ENCODE measurements at places on chromosomes 16 and 17.

DNA sequence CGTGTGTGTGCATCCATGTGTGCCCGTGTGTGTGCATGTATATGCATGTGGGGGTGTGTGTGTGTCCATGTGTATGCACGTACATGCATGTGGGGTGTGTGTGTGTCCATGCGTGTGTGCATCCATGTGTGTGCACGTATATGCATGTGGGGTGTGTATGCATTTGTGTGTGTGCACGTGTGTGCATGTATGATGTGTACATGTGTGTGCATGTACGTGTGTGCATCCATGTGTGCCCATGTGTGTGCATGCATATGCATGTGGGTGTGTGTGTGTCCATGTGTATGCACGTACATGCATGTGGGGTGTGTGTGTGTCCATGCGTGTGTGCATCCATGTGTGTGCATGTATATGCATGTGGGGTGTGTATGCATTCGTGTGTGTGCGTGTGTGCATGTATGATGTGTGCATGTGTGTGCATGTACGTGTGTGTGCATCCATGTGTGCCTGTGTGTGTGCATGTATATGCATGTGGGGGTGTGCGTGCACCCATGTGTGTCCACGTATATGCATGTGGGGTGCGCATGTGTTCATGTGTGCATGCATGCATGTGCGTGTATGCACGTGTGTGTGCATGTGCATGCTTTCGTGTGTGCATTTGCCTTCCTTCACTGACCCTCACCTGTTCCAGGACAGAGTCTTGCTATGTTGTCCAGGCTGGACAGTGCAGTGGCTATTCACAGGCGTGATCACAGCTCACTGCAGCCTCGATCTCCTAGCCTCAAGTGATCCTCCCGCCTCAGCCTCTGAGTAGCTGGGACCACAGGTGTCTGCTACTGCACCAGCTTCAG lies 129.6 kb upstream of the TNRC6C start:
- no peak for DNase-seq

DNA sequence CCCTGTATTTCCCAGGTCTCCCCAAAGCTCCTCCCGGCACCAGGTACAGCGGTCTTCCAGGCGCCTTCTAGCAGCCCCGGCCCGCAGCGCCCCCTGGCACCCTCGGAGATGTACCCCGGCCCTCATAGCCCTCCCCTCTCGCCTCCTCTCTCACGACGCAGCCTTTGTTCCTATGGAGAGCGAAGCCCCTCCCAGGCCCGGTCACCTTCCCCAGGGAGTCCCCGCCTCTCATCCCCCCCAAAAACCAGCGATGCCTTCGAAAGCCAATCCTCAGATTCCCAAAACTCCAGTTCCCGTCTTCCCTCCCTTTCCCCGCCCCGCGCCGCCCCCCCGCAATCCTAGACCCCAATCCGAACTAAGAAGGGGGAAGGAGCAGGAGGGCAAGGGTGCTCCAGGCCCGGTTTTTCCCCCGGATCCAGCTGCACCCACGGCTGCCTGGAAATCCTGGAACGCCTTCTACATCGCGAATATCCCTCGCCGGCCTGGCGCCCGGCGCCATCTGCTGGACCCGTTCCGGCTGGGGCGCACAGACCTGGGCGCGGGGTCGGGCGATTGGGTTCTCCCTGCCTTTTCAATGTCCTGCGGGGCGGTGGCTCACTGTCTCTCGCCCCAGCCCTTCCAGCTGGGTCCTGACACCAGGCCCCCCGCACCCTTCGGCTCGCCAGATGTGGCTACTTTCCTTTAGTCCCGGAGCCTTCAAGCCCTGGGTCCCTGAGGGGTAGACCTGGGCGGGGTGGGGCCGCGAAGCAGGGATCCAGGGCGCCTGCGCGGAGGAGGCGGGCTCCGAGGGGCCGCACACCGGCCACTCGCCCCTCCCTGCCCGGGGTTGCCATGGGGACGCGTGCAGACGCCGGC lies at the start of gene DNAH2:
DNAH2 (plus strand) TSS at position 844 of the 855 bp plus-strand sequence. CDS start 1,991 bp downstream, outside the sequence.
- DNase-seq: peak; percentile 70

DNA sequence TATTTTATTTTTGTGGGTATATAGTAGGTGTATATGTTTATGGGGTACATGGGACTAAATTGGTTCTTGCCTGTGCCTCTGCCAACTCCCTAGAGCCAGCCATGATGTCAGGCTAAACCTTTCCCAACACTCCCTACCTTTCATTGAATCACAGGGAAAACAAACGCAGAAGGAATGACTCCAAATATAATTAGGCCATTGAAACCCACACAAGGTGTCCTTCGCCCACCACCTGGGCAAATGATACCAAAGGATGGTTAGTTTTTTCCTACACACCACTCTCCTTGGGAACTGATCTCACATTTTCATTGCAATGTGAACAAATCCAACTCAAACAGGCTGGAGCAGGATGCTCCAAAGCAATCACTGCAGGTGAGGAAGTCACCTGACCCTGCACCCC lies 27.5 kb downstream of the WSB1 start:
- no peak for DNase-seq

DNA sequence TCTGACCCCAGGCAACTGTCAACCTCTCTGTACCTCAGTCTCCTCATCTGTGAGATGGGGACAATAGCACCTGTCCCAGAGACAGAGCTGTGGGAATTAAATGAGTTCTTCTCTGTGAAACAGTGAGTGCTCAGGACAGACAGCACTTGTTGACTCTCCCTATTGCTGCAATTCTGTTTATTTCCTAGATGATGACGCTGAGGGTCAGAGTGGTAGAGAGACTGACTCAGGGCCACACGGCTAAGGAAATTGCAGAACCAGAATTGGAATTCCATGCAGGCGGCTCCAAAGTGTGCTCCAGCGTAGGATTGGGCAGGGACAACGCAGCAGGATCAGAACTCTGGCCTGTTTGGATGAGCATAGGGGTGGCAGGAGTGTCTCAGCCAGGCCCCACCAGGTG lies 302.2 kb downstream of the C16orf95 start:
- DNase-seq: peak; percentile 34

GRCh38 chr16:16075488-16076422 lies 126.3 kb downstream of the ABCC1 start:
- DNase-seq: peak; percentile 95

GRCh38 chr17:79023886-79024771 lies at the start of gene C1QTNF1:
C1QTNF1 (plus strand) TSS chr17:79024169; CDS start chr17:79043969, 19,800 bp downstream.
- peak; percentile 55 for DNase-seq

- DNase-seq: no peak
These were observed 16.4 kb upstream of the KDM6B start for GRCh38 chr17:7817643-7817964.

- DNase-seq: no peak
These were observed 5.5 kb upstream of the CACNG5 start for GRCh38 chr17:66829386-66829864.

DNA sequence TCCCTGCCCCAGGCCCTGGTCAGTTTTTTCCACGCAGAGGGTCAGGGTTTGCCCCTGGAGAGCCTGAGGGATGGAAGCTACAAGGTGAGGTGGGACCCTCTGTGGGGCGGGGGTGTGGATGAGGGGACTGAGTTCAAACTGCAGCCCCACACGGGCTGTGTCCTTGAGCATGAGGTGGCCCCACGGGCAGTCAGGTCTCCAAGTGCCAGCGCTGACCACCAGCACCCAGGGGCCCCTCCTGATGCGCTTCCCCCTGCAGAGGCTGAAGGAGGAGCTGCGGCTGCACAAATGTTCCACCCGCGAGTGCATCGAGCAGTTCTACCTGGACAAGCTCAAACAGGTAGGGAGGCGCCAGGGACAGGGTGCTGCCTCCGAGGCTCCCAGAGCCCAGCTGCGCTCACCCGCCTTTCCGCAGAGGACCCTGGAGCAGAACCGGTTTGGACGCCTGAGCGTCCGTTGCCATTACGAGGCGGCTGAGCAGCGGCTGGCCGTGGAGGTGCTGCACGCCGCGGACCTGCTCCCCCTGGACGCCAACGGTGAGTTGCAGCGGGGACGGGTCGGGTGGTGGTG lies 4.3 kb downstream of the TSR3 start:
- DNase-seq: no peak

- DNase-seq: no peak
These were observed 4.6 kb upstream of the GAN start for GRCh38 chr16:81310045-81310644.

GRCh38 chr16:69443927-69444631 lies 19.7 kb downstream of the CYB5B start:
- peak; percentile 68 for DNase-seq

DNA sequence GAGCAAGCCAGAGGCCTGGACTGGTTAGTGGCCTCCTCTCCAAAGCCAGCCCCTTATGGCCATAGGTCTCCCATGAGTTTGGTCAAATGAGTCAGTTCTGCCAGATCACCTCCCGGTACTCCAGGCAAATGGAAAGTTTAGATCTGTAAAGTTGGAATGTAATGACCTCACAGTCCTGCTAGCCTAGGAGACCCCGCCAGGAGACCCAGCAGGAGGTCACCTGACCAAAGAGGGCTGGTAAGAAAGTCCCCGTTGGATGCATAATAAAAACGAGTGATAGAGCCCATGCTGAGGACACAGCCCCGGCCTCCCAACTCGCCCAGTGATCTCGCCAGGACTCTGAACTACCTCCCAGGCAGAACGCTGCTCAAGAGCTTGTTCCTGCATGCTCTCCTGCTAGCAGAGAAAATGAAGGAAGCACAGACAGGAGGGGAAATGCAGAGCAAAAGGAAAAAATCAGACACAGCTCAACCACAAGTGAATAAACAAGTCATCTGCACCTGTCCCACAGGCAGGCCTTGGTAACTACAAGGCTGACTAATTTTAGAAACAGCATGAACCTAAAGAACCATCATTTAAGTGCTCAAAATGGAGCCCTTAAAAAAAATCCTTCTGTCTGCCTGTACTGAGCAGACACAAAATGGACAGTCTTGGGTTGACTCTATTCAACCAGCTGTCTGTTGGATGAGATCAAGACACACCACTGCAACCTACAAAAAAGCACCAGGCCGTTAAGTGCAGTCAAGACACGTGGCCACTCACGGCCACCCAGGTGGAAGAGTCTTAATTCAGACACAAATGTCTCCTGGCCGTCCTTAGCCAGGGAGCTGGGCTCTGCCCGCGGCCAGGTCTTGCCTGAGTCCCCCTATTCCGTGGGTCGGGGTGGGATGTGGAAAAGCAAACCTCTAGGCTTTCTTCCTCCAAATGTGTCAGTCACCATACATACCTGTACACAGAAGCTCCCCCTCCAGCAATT lies 9.2 kb downstream of the CDIP1 start:
- no peak for DNase-seq

DNA sequence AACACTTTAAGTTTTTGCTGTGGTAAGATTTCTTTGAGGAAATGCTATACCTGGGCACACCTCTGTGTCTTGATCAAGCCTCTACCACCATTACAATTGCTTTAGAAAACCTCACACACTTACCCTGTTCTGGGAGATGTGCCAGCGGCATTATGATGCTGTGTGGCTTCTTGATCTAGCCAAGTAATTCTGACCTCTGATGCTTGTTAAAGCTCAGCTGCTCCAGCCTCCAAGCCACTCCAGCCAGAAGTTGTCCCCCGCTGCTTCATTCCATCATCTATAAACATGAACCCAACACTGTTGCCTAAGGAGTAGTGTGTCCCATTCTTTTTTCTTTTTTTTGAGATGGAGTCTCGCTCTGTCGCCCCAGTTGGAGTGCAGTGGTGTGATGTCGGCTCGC lies 60.1 kb downstream of the CYLD start:
- no peak for DNase-seq

DNA sequence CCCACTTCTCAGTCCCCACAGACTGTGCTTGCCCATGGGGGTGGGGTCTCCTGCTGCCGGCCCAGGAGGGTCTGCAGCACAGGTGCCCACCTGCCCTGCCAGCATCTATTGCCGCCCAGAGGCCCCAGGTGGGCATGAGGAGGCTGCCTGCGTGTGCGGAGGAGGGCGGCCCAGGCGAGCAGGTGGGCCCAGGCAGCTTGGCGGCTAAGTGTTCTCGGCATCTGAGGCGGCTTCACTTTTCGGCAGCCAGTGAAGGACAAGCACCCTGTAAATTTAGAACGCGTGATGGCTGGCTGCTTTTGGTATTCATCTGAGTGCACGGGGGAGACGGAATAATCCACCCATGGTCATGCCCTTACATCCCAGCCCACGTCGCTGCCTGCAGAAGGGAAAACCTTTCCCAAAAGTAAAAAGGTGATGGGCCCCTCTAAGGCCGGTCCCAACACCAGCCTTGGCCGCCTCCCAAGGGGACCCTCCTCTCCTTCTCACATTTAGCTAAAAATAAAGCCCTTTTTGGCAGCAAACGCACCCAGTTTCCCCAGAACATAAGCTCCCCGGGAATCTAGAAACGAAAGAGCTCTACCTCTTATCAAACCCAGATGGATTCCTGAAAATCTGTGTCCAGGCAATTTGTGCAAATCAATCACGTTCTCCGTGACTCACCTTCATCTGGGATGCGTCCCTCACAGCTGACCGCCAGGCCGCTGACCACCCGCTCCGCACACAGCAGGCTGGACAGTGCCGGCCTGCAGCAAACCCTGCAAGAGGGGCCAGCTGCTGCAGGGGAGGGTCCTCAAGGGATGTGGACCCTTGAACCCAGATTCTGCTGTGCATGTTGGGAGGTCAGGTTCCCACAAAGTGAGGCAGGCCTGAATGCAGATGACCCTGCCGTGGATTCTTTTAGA lies 79.4 kb downstream of the RBFOX3 start:
- DNase-seq: no peak

GRCh38 chr16:87597324-87597830 lies 4.9 kb upstream of the JPH3 start:
- DNase-seq: no peak

GRCh38 chr17:16989953-16990860 lies 18.3 kb upstream of the TNFRSF13B start:
- DNase-seq: no peak

DNA sequence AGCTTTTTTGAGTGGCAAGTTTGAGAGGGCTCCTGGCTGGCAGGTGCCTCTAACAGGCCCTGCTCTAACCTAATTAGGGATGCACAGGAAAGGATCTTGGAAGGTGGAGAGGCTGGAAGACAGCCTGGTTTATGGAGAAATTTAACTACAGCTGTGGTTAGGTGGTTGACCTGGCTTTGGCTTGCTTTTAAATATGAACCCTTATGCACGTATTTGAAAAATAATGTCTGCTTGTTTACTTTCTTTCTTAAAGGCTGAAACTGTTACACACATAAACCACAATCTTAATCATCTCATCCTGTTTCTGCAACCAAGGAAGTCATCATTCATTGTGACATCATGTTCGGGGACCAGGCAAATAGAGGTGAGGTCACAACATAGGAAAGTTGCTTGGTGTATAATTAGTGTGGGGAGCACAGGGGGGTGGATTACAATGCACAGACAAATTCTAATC lies 23.1 kb upstream of the DHRS13 start:
- DNase-seq: peak; percentile 87

DNA sequence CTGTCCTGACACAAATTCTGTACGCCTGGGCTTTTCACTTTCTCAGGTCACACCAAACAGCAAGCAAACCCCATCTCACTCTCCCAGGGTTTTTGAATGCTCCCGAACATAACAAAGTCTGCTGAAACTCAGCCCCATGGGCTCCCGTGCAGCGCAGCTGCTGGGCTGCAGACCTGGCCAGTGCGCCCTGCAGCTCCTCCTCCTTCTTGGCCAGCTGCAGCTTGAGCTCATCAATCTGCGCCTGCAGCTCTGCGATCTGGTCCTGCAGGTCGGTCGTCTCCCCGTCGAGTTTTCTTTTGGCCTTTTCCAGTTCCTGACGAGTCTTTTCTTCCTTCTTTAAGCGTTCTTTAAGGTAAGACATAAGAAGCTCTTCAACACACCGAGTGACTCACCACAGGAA lies 70.5 kb downstream of the NDEL1 start:
- no peak for DNase-seq

GRCh38 chr17:64015447-64015846 lies 5.0 kb downstream of the ICAM2 start:
- no peak for DNase-seq

GRCh38 chr17:78381601-78382232 lies 3.3 kb downstream of the PGS1 start:
- peak; percentile 85 for DNase-seq

- no peak for DNase-seq
These were observed 116.5 kb downstream of the ZNF423 start for GRCh38 chr16:49739381-49739780.
